ENCODE measurements at places on chromosomes 4 and X.

DNA sequence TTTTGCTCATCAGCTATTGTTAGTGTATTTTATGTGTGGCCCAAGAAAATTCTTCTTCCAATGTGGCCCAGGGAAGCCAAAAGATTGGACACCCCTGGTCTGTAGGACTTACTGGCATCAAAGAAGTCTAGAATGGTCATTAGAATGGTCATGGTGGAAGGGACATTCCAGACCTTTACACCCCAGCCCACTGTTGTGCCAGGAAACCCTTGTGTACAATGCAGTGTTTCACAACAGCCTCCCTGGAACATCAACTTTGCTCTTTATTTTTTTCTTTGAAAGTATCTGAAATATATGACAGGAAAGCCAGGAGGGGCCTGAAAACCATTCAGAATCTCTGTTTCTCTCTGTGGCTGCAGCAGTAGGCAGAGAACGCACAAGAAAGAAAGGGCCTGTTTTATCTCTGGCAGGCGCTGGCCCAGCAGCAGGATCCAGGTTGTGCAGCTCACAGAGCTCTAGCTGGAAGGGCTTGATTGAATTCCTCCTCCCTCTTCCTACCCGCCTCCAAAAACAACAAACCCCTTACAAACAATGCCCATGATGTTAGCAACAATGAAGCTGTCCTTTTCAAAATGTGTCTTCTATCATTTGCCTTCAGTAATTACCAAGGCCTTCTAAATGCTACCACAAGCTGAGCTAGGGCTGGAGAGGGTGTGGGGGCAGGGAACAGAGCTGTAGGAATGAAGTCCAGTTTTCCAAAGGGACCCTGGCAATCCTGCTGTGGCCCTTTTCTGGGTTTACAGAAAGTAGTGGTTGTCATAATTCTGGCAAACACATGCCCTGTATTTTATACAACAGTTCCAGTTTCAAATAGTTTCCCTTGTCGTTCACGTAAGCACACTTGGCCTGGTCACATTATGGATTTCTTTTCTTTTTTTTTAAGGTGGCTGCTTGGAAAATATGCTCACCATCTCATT, 32.3 kb upstream of the TFDP3 start:
- no peak for ATAC-seq

- ATAC-seq = no peak
Observed at GRCh38 chr4:182688081-182688480, 229.1 kb downstream of the DCTD start.

DNA sequence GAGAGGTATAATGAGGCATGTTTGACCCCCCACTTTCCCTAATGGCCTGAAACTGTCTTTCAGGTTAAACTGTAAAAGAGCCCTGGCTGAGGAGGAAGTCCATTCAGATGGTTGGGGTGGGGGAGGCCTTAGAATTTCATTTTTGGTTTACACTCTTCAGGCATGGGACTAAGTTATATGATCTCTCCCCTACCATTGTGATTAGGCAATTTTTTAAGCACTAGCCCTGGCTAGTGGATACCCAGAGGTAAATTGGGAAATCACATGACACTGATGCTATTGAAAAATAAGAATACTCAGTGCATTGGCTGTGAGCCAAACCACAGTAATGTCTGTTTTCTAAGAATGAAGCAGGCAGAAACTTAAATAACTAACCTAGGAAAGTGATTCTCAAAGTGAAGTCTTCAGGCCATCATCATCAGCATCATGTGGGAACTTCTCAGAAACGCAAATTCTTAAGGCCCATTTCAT, 149.7 kb downstream of the RRAGB start:
- no peak for ATAC-seq

DNA sequence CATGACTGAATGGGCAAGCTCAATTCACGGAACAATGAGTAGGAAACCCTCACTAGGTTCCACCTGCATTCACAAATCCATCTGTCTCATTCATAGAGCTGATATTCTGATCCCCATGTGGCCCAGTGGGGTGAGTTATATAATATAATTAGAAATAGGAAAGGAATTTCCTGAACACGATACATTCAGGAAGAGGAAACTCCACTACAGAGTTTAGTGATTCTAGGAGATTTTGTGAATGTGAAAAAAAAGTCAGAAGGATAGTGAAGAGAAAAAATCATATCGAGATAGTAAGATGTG, 471.2 kb downstream of the GASK1B start:
- ATAC-seq = no peak

Data from motor neuron (in vitro differentiated cells).